ENCODE measurements at places on chromosomes 12 and 14.

DNA sequence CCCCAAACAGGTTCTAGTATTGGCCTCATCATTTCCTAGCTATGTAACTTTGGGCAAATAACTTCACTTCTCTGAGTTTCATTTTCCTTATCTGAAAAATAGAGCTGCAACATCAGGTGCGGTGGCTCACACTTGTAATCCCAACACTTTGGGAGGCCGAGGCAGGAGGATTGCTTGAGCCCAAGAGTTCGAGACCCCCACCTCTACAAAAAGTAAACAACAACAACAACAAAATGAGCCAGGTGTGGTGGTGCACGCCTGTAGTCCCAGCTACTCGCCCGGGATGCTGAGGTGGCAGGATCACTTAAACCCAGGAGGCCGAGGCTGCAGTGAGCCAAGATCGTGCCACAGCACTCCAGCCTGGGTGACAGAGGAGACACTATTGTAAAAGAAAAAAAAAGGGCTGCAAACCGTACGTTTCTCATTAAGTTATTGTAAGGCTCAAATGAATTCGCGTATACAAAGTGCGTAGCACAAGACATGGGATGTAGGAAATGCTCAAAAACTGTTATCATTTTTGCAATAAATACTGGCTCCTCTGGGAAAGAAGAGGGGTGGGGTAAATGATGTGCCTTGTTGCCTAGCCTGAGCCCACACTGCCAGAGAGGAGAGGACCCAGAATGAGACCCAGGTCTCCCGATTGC lies 903 bp downstream of the C12orf76 start:
- no peak for DNase-seq

- DNase-seq, result no peak
These were observed 9.0 kb downstream of the ASIC1 start for GRCh38 chr12:50066402-50066801.

DNA sequence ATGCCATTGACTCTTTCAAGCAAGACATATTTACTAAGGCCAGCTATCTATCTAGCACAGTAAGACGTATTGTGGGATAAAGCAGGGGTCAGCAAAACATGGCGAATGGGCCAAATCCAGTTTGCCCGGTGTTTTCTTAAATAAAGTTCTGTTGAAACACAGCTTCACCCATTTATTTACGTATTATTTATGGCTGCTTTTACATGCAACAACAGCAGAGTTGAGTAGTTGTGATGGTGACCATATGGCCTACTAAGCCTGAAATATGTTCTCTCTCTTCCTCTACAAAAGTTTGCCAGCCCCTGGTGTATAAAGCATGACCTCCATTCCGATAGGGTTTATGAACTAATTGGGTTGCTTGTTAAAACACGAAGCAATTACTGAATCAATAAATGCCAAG lies 322.1 kb downstream of the CCDC91 start:
- DNase-seq, result no peak

DNA sequence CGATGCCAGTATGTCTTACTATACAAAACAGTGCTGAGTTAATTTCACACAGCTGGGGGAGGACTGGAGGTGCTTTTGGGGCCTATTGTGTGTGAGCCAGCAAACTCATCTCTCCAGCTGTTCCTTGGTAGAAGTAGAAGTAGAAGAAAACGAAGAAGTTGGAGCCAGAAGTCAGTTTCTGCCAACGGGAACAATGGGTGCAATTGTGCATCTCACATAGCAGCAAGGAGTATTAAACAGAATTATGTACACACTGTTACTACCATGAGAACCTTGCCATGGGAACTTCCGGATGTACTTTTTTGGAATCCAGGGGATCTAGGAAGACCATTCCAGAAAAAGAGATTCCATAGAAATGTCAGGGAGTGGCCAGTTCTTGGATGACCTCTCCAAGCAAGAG lies 88.6 kb downstream of the VCPKMT start:
- no peak for DNase-seq

DNA sequence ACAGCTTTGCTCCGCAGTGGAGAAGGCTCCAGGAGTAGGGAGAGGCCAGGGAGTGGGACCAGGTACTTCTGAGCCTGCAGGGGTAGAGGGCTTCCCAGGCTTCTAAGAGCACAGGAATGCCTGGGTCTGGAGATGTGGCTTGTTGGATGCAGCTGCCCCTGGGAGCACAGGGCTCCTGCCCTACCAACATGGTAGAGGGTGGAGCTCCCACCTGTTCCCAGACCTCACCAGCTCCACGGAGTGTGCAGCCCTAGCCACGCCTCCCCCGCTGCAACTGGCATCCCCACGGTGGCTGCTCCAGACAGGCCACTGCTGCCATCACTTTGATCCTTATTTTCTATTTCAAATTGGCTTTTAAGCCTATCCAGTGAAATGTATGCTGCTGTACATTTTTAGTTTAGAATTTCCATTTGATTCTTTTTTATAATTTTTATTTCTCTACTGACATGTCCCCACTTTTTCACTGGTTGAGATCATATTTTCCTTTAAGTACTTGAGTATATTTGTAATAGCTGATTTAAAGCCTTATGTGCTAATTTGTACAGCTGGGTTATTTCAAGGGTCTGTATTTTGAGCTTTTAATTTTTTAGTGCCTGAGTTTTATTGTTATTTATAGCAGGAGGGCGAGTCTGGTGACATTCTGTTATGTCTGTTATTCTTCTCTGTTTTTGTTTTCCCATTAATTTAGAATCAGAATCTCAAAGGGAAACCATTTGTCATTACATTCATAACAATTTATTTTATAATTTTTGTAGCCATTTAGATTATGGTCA lies 78.0 kb downstream of the DERA start:
- DNase-seq, result no peak

- DNase-seq, result no peak
These were observed 5.0 kb upstream of the CCND2 start for GRCh38 chr12:4268329-4269181.

- no peak for DNase-seq
These were observed 17.1 kb upstream of the TBX3 start for GRCh38 chr12:114701104-114701414.

DNA sequence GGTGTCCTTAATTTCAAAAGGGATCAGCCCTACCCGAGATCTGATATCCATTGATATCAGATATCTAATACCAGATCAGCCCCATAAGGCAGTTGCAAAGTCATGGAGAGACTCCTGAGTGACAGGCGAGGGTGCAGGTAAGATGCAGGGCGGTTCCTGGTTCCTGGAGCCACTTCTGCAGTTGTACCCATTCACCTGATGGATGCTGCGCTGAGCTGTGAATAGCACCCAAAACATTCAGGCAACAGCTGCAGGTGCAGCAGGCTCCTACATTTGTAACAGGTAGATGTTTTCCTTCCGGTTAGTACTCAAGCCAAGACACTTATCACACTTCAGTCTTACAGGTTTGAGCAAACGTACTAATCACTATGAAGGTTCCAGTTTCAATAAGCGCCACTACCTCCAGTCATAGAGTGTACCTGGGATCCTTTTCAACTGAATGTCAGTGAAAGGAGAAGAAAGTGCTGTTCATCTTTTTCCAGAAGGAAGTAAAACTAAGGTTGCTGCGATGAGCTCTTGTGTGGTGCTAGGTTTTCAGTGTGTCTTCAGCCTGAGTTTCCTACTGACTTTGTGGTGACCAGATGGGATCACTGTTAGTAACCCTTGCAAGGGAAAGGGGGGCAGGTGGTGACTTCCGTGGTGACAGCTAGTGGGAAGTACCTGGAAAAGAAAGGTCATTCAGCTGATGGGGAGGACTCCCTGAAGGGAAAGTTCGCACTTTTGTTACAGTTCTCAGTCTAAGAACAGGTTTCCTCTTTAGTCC lies 1.9 kb downstream of the ATP6V0A2 start:
- DNase-seq, result no peak

- no peak for DNase-seq
These were observed 15.6 kb downstream of the TSPAN9 start for GRCh38 chr12:3092764-3093163.

DNA sequence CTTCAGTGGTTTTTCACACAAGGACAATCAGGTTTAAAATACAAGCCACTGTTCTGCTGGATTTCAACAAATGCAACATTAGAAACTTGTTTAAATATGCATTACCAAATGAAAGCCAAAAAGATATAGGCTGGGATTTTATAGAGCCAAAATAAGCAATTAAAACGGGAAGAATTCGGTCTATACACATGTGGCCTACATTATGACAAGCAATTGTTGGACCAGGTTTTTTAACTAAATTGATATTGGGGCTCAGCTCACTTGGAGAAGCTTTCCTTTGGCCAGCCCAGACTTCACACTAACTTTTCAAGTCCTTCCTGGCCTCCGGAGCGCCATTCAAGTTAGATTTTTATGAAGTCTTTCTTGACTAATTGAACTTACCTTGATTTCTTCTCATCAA lies 16.9 kb upstream of the PDE3A start:
- DNase-seq, result no peak

- peak; percentile 35 for DNase-seq
These were observed 725 bp downstream of the CHPT1 start for GRCh38 chr12:101697930-101698799.

GRCh38 chr12:107655281-107656065 lies 30.1 kb upstream of the PWP1 start:
- no peak for DNase-seq

DNA sequence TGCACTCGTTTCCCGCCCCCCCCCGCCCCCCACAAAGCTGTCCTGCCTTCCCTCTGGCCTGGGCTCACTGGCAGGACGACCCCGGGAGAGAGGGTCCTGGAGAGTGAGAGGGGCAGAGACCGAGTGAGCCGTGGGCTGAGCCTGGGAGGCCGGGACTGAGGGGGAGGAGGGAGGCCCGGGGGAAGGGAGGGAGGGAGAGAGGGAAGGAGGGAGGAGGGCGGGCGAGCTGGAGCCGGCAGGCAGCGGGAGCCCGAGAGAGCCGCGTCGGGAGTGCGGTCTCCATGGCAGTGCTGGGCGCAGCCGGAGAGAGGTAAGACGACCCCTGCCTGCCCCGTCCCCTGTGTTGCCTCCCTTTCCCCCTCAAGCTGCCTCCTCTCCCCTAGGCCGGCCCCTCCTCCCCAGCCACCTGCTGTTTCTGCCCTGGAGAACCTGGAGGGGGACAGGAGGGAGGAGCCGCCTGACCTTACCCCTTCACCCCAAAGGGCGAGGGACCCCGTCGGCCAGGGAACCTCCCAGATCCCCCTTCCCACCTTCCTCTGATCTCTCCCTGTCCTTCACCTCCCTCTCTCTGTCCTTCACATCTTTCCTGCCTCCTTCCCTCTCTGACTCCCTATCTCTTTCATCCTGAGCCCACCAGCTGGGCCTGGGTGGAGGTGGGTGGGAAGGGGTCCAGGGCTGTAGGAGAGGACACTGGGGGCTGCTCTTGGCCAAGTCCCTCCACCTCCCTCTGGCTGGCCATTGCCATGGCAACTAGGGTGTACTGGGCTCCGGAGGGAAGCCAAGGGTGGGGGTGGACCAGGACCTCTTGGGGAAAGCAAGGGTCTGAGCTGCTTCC lies at the start of gene GPR162:
GPR162 (plus strand) TSS at position 231 of the 835 bp plus-strand sequence. CDS start 2,078 bp downstream, outside the sequence.
- DNase-seq, result peak; percentile 59

DNA sequence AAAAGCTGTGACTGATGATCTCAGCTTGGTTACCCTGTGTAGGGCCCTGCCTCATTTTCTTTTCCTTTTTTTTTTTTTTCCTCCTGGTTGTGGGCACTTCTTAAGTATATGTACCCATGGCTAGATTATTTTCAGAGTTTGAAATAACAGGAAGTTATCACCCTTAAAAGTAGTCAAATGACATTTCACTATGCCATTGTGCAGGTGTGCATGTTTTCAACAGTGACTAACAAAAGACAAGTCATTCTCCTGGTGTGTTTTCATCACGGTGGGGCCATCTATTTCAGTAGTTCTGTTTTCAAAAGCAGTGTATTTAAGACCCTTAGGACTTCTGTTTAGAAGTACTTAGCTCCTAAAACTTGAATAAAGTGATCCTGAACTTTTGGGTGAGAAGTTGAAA lies 15.0 kb downstream of the GABARAPL1 start:
- no peak for DNase-seq

DNA sequence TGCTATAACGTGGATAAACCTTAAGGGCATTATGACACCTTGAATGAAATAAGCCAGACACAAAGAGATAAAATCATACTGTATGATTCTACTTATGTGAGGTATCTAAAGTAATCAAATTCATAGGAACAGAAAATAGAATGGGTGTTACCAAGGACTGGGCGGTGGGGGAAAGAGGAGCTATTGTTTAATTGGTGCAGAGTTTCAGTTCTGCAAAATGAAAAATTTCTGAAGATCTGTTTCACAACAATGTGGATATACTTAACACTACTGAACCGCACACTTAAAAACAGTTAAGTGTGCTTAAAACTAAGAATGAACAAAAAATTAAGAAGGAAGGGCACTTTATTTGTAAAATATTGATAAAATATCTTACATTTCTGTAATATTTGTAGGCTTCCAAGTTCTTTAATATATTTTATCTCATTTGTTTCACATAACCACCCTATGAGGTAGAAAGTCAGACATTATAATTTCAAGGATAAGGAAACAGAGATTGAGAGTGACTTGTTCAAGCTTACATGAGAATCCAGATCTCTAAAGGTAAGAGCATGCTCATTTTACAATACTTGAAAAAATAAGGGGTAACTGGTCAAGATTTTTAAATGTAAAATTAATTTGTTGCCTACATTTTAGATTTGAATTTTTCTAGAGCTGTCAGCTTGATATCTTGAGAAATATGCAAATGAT lies 14.9 kb downstream of the LTA4H start:
- no peak for DNase-seq

DNA sequence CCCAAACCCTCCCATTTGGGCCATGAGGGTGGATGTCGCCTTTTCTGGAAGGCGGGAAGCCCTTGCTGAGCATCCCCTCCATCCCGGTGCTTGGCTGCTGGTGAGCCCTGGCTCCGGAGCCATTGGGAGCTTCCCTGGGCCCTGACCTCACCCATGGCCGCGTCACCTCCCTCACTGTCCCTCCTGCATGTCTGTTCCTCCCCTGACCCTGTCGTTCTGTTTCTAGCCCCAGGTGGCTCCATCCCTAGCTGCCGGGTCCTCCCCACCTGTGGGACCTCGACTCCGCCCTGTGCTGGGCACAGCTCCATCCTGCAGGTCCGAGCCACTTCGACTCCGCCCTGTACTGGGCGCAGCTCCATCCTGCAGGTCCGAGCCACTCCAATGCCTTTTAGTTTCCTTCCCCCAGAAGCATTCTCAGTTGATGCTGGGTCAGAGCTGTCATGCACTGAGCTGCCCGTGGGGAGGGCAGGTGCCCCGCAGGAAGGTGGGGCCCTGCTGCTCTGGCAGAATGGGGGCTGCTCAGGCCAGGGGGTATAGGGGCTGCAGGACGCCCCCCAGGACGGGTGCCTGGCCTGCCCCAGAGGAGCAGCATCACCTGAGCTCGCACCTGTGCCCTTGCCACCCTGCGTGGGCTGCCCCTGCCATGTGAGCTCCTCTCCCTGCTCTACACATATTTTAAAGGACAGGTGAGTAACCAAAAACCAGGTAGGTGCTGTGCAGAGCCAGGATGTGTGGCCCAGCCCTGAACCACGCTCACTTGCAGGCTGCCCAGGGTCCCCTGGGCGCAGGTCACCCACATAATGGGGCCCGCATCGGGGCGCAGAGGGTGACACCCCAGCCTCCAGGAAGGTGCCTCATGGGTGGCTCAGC lies 19.0 kb downstream of the NOC4L start:
- DNase-seq, result no peak

Measured in NCI-H1105 (cell line).